ENCODE measurements at places on chromosomes 1 and 21.

DNA sequence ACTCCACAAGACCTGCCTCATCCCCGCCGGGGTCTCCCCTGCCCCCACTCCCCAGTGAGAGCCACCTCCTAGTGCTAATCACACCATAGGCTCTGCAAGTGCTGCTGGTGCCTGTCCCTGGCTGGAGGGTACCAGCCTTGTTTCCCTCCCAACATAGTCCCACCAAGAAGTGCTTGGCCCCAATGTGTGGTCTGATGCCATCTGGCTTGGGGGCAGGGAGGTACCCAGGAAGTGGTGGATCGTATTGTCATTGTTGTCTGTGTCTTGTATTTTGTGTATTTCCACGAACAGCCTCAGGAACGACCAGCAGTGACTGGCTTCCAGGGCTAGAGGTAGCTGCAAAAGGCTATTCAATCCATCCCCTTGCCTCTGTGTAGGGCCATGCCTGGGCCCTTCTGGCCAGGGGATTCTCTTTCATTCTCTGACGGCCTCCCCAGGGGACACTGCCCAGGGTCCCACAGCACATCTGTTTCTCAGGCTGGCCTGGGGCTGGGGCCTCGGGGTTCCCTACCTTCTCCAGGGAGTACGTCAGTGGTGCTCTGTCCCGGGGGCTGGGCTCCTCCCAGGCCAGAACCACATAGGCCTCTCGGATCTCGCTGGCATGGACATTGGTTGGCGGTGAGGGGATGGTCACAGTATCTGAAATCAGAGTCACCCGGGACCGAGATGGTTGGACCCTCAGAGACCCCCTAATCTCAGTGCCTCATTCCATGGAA lies 22.8 kb downstream of the MYOM3 start:
- no peak for DNase-seq

DNA sequence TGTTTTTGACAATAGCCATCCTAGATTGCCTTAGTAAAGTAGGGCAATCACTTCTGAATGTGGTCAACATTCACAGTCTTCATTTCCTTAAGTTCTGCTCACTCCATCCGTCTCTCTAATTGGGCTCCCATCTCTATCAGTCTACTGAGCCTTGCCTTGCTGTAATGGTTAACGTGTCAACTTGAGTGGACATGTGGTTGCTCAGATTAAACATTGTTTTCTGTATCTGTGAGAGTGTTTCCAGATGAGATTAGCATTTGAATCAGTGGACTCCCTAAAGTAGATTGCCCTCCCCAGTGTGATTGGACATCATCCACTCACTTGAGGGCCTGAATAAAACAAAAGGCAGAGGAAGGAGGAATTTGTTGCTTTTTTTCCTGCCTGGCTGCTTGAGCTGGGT lies 26.4 kb downstream of the C1orf216 start:
- no peak for DNase-seq

GRCh38 chr1:233261206-233261605 lies 34.3 kb downstream of the PCNX2 start:
- DNase-seq: no peak

DNA sequence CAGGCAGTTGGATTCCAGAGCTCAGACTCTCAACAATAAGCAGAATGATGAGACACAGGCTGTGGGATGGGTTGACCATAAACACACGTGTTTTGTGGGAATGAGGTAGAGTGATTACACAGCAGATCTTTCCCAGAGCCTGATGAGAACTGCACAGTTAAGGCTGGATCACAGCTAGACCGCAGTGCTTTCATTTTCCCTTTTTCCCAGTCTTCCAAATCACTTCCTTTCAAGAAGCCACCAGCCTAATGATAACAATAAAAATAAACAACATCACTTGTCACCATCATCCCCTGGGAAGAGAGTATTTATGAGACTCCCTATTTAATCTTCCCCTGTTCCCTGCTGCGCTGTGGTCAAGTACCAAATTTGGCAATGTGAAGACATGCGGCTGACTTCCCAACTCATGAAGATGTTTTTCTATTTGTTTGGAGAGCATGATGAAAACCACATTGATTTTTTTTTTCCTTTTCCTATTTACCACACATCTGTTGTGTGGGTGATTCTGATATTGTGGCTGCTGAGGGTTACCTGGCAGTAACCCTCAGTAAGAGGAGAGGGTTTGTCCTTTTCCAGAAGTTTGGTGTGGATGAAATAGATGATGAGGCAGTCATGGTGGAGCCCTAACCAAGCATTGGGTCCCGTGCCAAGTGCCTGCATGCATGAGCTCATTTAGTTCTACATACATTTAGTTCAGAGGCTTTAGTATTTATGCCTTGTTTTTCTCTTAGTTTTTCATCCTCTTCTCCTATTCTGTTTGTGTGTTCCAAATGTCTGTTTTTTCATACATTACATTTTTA lies 248.9 kb upstream of the HOOK1 start:
- no peak for DNase-seq

DNA sequence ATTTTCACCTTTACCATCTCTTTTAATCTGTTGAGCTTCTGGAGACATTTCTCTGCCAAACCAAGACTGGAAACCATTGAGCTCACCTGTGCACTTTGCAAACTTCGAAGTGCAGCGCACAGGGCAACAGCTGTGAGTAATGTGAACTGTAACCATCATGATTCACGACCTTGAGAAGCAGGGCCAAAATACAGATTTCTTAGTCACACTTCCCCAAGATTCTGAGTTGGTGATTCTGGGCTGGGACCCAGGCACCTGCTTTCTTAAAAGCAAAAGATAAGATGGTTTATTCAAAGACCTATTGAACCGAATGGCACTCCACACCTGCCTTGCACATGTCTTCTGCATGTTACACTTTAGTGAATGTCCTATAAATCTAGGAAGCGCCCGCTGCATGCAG lies 10.2 kb downstream of the AGTRAP start:
- DNase-seq: no peak

DNA sequence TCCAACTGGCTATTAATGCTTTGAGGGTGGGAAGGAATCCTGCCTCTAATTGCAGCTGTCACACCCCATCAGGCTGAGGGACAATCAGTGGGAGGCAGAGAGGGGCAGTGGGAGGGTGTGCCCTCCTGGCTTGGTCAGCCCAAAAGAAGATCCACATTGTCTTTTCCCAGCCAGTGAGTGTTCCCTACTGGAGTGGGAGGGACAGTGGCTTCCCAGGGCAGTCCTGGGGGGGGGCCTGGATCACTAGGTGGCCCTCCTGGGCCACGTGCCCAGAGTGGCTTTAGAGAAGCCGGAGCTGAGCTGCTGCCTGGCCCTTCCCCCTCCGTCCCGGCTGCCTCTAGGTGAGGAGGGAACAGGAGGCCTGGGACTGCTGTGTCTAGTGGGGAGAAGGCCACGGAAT lies 14.0 kb downstream of the INKA2 start:
- DNase-seq: no peak

DNA sequence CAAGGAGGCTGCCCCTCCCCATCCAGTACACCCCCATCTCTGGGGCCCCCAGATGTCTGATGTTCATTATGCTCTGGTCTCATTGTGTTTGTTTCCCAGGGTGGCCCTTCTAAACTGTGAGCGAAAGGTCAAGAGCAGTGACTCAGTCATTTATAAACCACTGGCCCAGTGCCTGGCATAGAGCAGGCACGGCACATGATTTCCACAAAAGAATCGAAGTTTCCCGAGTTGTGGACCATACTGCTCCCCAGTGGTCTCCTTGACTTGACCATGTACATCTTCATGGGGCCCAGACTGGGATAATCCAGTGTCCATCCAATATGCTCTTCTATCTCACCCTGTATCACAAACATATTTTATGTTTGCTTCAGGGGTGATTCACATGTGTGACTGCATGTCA lies 153.3 kb downstream of the NR5A2 start:
- no peak for DNase-seq

DNA sequence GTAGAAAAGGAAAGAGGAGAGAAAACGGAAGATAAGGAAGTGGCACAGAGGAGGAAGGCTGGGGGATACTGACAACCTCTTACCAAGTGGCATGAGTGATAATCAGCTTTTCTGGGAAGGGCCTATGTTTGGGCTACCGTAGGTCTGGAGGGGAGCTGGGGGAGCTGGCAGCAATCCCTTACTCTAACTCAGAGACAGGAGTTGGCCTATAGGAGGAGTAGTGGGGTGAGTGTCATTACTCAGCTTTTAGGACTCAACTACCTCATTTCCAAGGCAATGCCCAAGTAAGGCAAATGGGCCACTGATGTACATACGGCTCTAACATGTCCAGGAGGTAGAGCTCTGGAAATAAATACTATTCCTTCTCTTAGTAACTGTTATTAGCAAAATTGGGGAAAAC lies 48.7 kb upstream of the DMRTA2 start:
- DNase-seq: no peak

DNA sequence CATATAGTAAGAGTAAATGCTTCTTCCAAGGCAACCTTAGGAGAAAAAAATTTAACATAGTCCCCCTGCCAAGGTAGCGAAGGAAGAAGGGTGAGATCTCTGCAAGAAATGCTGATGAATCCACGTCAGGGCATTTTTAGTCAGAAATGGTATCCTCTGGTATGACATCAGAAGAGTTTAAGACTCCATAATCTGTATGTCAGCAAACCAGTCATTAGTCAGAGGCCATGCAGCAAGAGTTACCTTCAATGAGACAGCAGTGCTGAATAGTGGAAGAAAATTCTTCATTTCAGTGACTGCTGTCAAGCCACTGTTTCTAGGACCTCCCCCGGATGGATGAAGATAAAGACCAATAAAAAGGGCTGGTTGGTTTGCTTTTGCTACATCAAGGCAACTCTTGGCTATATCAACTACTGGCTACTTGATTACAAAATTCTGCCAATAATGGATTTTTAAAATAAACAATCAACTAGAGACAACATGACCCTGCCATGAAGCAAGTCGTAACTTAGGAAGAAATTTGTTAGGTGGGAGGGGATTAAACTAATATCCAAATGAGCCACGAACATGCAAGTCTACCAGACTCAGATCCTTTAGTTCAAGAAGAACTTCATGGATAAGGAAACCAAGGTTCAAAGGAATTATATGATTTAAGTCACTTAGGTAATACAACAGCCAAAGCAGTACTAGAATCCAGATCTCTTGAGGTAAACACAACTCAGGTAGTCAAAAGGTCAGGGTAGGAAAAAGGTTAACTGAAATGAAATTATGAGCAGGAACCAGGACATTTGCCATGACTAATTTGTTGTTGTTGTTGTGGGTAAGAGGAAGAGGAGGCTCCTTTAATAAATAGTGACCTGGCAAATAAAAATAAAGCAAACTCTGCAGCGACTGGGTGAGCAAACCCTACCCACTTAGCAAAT lies 25.6 kb upstream of the GUCA2A start:
- DNase-seq: no peak

GRCh38 chr1:243315893-243316292 lies 60.1 kb downstream of the SDCCAG8 start:
- no peak for DNase-seq

- no peak for DNase-seq
Measured at GRCh38 chr21:34890724-34891612, 158.1 kb downstream of the RUNX1 start.

GRCh38 chr21:39016740-39017315 lies 166.4 kb downstream of the PSMG1 start:
- DNase-seq: no peak

- no peak for DNase-seq
Measured at GRCh38 chr21:37200641-37201480, 66.3 kb downstream of the VPS26C start.

DNA sequence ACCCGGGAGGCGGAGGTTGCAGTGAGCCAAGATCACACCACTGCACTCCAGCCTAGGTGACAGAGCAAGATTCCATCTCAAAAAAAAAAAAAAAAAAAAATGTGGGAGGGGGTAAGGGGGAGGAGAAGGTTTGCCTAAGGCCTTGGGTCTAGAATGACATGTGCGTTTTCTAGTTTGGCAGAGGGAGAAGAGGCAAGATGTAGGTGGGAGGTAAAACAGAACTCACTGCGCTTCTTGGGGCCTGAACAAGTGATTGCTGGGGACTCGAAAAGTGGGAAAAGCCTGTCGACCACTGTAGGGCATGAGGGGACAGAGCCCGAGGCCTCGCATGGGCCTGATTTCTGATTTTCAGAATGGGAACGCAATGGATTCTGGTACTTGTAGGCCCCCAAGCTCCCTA lies 19.9 kb downstream of the RUNX3 start:
- no peak for DNase-seq

- no peak for DNase-seq
Measured at GRCh38 chr1:17588048-17588871, 48.8 kb downstream of the ARHGEF10L start.

- DNase-seq: no peak
Measured at GRCh38 chr1:34696230-34696629, 58.6 kb upstream of the GJB5 start.

DNA sequence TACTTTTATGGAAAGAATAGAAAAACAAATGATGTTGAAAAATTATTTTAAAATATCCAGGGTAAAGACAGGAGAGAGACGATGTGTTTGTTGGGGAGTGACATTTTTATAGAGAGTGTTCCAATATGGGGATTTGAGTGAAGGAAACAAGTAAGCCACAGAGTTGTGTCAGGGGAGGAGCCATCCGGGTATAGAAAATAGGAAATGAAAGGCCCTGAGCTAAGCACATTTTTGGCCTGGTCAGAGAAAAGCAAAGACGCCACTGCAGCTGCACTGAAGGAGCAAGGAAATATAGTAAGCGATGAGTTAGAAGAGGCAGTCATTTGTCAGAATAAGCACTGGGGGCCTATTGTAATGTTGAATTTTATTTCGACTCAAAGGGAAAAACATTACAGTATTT lies 107.3 kb upstream of the ADGRL4 start:
- no peak for DNase-seq

DNA sequence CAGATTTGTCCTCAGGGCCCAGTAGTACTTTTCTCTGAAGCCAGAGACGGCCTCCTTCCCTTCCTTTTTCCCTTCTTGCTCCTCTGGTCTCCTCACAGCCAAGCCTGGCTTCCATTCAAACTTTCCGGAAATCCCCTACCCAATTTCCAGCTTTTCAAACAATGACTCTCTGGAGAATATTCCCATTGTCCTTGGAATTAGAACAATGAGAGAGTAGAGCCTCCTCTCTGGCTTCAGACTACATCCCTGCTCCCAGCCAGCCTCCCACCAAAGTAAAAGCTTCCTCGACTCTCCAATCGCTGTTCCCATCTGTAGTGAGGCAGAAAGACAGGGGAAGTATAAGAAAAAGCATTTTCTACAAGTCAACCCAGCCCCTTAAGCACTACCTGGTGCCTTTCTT lies 77.7 kb upstream of the SOX13 start:
- no peak for DNase-seq
